Dermis microvascular lymphatic vessel endothelial cell (primary cell): ENCODE measurements at places on chromosomes 1 and 21. TPM values are rescaled to one million over a fixed set of nuclear protein-coding genes. Genes with fewer than 3 reads are reported as not detected.

GRCh38 chr1:45337630-45338325 is 2.2 kb upstream of the TOE1 start:
- DNase-seq: no peak

GRCh38 chr1:15384301-15384901 is 25.3 kb upstream of the EFHD2 start:
- no peak for DNase-seq

BTBD8 gene
- total RNA-seq: 1.3 and 2.3 TPM in 2 replicates

TMEM82 gene
- total RNA-seq: 0.13 TPM in 1 of 2 replicates, not detected in the other

GRCh38 chr1:66489151-66489550 is 44.8 kb upstream of the SGIP1 start:
- DNase-seq: peak; percentile 34

GRCh38 chr1:214404571-214405213 is 123.7 kb downstream of the SMYD2 start:
- DNase-seq: peak; percentile 87

ETNK2 gene
- total RNA-seq: 13.0 and 13.6 TPM in 2 replicates

DNA sequence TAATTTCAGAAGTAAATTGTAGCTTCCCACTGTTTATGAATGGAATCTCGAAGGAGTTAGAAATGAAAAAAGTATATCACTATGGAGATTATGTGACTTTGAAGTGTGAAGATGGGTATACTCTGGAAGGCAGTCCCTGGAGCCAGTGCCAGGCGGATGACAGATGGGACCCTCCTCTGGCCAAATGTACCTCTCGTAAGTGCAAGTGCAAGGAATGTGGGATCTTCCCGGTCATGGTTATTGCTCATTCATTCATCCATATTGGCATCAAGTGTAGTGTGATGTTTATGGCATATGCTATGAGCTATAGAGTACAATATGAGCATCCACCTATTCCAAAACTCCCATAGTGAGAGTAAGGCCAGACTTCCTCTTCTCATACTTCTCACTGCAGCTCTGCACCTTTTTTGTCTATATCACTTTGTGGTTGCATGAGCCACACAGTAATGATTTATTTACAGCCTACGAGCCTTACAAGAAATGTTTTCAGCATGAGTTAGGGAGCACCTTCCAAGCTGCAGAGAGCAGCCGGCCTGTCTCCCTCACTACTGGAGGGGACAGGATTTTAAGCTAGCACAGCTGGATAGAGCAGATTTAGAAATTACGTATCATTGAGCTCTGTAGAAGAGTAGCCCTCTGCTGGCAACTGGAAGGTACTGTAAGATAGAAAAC is 24.9 kb upstream of the CR1L start:
- peak; percentile 10 for DNase-seq

DNA sequence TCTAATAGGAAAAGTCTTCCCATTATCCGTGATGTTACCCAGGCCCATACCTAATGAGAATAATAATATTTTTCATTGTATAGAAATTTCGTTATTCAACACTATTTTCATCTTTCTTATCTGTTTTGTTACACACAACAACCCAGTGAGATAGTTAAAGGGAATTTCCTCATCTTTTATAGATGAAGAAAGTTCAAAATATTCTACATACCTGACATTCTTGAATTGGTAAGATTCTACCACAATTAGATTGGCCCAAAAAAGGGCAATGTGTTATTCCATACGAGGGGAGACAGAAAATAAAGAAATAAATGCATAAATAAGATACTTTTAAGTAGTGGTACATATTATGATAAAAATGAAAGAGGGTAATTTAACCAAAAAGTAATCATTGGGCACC is 405.5 kb upstream of the ADAMTS5 start:
- no peak for DNase-seq

TAF5L gene
- total RNA-seq: 21.7 and 28.1 TPM in 2 replicates

DNA sequence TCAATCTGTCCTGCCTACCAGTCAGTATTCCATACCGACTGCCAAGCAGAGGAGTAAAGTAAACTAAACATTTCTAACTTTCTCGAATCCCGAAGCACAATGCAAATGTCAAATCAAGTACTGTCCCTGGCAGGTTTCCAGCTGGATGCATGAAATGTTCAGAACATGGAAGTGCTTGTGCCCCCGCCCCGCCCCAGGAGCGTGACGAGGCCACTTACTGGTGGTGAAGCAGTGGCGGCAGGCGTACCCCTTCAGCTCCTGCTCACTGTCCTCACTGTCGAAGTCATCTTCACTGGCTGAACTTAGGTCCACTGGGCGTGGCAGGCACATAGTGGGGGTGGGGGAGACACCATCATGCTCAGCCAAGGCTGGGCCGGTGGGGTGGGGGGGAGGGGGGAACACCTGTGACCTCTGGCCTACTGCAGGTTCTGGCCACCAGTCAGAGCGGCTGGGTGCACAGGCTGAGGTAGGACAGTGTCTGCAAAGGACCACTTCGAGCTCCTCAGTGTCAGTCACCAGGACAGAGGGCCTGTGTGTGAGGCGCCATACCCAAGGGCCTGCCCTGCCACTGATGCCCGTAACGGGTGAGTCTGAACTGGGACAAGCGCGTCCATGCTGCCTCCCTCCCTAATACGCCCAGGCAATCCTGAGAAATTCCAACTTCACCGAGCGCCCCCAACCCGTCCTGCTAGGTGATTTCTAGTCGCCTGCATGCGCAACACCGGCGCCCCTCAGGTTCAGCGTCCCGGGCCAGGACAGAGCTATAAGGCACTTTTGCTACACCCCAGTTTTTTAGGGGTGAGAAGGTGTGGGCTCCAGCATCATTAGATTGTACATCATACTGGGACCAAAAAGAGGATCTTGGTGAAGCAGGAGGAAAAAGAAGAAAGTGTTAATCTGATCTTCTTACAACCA is 46.9 kb downstream of the SLC45A1 start:
- DNase-seq: no peak

- DNase-seq: no peak
These were observed 5.4 kb downstream of the DISP1 start for GRCh38 chr1:222820171-222820712.

DNA sequence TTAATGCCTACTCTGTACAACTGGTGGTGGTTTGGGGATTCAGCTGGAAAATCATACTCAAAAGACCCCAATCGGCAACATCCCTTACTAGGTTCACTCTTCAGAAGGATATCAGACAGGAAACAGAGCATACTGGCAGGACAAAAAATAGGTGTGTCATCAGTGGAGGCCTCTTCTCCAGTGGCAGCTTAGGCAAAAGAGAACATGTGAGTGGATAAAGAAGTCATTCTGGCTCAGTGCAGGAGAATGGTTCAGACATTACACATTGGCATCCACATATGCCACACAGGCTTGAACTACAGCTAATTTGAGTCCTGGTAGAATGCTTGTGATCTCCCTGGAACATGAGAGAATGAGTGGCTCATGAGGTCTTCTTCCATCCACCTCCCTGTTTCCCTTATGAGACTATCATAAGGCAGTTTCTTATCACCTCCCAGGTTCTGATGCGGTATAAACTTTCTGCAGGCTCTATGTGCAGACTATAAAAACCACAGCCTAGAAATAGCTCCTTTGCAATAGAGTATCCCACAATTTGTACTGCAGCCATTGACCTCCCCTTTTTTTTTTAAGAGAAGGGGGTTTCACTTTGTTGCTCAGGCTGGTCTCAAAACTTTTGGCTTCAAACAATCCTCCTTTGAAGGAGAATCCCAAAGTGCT is 24.7 kb downstream of the VAMP4 start:
- no peak for DNase-seq

ANGPTL1 gene
- not detected in 2 replicates for total RNA-seq

- peak; percentile 43 for DNase-seq
These were observed 122.8 kb upstream of the IVNS1ABP start for GRCh38 chr1:185439727-185440415.

- peak; percentile 28 for DNase-seq
These were observed at the start of gene LHX4 for GRCh38 chr1:180229483-180230415. Gene LHX4, plus strand, starts transcription at chr1:180230264. Its CDS starts 266 bp downstream, at chr1:180230530.

PADI1 gene
- total RNA-seq: under 0.01 and 0.13 TPM in 2 replicates

SIK1 gene
- 0.26 and 10.2 TPM in 2 replicates for total RNA-seq

GRCh38 chr1:39422614-39423013 is 68.8 kb upstream of the BMP8A start:
- no peak for DNase-seq

KRTAP13-2 gene
- total RNA-seq: not detected in 2 replicates

OR2T35 gene
- total RNA-seq: not detected in 2 replicates

DNA sequence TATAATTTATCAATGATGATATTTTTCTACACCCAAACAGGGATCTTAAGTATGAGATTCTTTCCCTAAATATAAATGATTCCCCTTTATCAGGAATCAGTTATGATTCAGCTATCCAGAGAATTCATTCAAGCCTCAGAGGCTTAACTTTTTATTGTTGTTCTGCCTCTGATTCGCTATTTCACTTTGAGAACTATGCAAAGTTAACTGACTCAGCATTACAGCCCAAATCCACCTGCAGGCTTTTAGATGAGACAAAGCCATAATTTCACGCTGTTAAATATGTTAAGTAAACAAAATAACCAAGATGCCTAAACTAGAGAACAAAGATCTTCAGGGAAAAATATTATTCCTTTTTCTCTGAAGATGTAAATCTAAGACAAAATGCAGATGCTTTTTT is 8.5 kb downstream of the SCYL3 start:
- no peak for DNase-seq

TRIM58 gene
- under 0.01 and 0.25 TPM in 2 replicates for total RNA-seq

GRCh38 chr21:43334214-43334958 is 92.5 kb downstream of the SIK1 start:
- DNase-seq: no peak
